ENCODE measurements at places on chromosomes 11 and 22. TPM values are rescaled to one million over a fixed set of nuclear protein-coding genes. Genes with fewer than 3 reads are reported as not detected.

The OR10D3 gene
- total RNA-seq: not detected

The LARGE2 gene
- not detected for total RNA-seq

The PPME1 gene
- 24.9 TPM for total RNA-seq

The RCN1 gene
- total RNA-seq: 26.6 TPM

DNA sequence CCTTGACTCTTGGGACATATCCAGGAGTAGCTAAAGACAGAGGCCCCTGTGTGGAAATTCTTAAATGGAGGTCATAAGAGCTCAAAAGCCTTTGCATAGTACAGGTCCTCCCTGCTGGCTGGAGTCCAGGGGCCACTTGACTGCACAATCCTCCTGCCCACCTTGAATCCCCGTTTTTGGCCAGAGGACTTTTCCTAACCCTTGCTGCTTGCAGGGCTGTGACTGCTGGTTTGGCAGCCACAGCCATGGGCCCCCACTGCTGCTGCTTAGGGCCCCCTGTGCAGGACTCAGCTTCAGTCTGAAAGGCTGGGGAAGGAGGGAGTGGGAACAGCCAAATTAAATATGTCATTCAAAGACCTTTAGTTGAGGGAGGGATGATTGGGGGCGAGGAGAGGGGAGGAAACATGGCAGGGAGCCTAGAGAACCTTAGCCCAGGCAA, 33.4 kb downstream of the ARHGAP1 start:
- peak; percentile 65 for DNase-seq

GRCh38 chr22:27204817-27205216, 547.4 kb downstream of the MIAT start:
- no peak for DNase-seq

GRCh38 chr11:105491394-105491793, 118.5 kb upstream of the GRIA4 start:
- DNase-seq: no peak

GRCh38 chr11:101453682-101454081, 130.1 kb downstream of the TRPC6 start:
- no peak for DNase-seq

- DNase-seq: no peak
Observed at GRCh38 chr11:116044941-116045340, 540.7 kb upstream of the CADM1 start.

DNA sequence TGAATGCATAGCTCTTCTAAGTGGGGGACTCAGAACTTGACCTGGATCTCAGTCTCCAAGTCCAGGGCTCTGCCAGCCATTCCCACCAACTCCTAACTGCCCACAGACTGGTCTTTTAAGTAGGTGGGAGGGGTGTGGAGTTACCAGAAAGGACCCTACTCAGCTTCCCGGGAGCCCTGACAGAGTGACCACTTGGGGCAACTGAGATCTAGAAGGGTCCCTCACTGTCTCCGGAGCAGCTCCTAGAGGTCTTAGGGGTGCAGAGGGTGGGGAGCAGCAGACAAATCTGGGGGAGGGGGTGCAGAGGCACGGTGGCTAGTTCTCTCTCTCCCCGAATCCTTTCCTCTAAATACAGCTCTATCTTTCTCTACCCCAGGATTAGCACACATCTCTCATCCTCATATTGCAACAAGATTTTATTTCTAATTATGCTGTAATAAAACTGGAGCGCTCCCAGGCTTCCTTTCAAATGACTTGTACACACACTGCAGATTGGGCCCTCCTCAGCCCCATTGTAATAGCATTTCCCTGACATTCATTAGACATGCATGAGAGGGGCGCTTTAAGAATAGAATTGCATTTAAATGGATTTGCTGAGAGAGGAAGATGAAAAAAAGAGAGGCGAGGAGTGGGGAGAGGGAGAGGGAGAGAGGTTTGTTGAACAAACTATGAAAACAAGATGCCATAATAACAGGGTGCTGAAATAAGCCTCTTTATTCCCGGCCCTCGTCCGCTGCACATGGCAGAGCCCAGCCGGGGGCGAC, 219.0 kb downstream of the CEP164 start:
- DNase-seq: no peak

- peak; percentile 27 for DNase-seq
Observed at GRCh38 chr22:38104084-38104483, 6.4 kb downstream of the BAIAP2L2 start.

Measured in Right ventricle myocardium superior (tissue), 1 donor.